ENCODE measurements at places on chromosomes 2 and 18.
A peak's percentile ranks its signal among the peaks of the same experiment; 100 is the strongest.

DNA sequence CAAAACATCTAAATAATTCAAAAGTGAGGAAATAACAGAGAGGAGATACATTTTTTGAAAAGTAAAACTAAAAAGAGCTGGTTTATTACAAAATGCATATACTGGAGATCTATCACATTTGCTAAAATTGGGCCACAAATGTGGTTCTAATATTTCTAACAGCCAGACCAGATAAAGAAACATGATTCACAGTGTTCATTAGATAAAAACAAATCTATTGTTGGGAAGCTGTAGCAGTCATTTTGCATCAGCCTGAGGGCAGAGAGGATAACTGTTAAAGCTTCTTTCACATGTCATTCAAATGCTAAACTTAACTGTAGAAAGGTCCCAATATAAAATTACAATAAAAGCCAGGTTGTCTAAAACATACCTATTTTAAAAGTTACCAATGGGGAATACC, 148.3 kb downstream of the GULP1 start:
- DNase-seq: no peak

- no peak for DNase-seq
Observed at GRCh38 chr2:16726147-16726546, 60.5 kb upstream of the CYRIA start.

DNA sequence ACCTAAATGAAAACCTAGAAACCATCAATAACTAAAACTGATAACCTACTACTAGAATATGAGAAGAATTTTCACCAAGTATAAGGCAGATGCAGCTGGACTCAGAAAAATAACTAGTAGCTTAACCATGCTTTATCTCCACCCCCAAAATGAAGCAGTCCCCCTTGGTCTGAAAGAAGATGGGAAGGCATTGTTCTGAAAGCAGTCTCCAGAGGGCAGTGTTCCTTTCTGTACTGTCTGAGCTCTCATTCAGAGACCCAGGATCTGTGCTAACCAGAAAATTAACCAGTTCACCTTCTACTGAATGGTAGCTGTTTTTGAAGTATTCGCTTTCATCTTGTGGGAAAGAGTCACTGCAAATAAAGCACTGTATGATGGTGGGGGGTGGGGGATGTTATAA, 273.0 kb downstream of the PDE11A start:
- peak; percentile 10 for DNase-seq

GRCh38 chr2:101431486-101431885, 43.4 kb downstream of the RFX8 start:
- DNase-seq: no peak

- peak; percentile 73 for DNase-seq
Observed at GRCh38 chr2:36433311-36434217, 78.0 kb downstream of the CRIM1 start.

DNA sequence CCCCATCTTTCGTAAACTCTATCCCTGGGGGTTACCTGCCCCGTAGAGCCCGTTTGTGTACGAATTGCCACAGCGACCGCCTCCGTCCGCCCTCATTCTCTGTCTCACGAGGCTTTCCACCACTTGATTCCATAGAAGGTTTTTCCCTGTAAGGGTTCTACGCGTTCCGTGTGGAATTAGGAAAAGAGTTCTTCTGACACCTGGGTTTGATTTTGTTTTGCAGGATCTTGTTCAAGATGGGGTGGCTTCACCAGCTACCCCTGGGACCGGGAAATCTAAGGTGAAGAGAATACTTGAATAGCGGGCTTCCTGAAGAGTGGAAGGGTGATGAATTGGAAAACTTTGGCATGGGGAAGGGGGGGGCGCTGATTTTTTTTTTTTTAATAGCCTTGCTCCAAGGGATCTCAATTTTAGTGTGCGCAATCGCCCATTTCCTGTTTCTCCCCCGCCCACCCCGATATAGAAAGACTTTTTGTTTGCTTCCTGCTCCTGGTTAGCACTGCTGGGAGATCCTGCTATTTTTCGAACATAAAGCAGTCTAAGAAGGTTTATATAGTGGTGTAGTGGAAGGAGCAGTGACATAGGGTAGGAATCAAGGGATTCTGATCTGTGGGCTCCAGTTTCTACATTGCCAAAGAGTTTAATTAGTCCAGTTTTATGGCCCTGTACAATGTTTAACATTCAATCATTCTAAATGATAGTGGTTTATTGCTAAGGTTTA, 564 bp downstream of the GCC2 start:
- peak; percentile 25 for DNase-seq

DNA sequence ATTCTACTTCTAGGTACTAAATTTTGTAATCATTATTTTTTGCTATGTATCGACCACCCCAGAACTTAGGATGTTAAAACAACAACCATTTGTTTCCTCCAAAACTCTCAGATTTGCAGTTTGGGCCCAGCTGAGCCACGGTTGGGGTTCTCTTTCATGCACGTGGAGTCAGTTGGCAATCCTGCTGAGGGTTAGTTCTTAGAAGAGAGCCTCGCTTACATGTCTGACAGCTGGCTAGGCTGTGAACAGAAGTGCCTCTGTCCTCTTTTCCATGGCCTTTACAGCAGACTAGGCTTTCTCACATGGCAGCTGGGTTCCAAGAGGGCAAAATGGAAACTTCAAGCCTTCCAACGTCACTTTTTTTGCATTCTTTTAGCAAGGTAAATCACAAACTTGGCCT, 9.3 kb upstream of the RGPD4 start:
- no peak for DNase-seq

DNA sequence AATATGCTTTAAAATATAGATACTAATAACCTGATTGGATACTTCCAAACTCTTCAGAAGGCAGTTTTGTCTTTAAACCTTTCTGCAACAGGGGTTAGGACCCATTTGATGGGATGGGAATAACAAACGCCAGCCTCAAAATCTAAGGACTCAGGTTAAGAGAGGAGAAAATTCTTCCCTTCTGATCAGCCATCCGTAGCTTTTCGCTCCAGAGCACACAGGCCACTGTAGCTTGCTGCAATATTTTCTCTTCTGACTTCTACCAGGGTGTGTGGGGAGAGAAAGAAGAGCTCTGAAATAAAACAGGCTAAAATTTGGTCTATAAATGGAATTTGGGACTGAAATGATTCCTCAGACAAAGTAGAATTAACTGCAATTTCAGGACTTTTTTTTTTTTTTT, 95.1 kb downstream of the ALPK2 start:
- no peak for DNase-seq

GRCh38 chr2:232438091-232438490, 17.9 kb upstream of the ALPI start:
- DNase-seq: no peak

DNA sequence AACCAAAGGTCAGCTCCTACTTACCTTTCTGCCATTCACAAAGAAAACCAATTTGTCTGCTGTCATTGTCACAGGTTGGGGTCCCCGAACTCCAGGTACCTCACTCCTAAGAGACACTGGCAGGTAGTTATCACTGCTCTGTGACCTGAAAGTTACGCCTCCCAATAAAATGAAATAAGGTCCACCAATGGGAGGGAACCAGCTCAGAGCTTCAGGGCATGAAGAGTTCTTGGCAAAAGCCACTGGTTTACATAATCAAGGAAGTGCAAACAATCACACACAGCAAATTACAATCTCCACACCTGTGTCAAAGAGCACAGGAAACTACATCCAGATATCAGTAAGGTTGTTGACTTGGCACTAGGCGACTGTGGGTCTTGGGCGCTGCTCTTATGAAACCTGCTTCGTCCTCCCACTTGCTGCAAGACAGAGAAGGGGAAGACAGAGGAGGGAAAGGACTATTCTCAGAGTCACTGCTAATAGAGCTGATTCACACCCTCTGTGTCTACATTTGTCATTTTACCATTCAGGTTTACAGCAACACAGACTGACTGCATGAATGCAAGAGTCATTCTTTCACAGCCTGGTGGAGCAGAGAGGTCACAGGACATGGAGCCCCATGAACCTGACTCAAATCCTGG, at the start of gene XDH:
Gene XDH (minus strand): TSS at position 142 of the 641 bp plus-strand sequence. CDS start 76 bp downstream, at position 66.
- DNase-seq: peak; percentile 28

- no peak for DNase-seq
Observed at GRCh38 chr2:216770717-216771116, 75.4 kb upstream of the IGFBP5 start.

GRCh38 chr18:75727456-75727855, 300.0 kb upstream of the SMIM21 start:
- peak; percentile 42 for DNase-seq

DNA sequence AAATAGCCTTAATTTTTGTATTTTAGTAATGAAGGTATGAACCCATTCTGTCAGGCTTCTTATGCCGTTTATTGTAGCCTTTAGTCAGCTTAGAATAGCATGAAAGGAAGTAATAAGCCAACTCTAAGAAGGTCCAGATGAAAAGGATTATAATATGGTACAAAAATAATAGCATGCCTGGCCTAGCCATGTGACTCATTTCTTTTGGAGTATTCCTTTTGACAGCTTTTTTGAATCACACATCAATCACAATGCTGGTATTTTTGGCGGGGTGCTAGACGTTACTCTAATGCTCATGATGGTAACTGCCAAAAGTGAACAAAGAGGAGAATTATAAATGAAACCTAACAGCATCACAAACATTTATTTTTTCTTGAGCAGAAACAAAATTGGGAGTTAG, 19.9 kb downstream of the FMNL2 start:
- DNase-seq: no peak

DNA sequence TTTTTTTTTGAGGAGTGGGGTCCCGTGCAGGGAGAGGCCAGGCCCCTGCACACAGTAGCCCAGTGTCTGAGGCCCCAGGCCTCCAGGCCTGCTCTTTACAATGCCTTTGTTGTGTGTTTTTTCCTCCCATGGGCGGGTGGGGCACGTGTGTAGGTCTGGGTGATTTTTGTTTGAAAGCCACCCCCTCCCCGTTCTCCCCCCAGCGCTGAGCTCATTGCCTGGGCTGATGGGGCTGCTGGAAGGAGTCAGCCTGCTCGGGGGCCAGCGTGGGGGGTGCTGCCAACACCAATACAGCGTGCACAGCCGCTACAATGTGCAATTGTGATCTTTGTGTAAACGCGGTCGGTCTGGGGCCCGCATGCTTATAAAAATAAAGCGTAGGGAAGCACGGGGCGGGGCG, 142.7 kb downstream of the DYSF start:
- no peak for DNase-seq

- DNase-seq: no peak
Observed at GRCh38 chr18:32621034-32621433, 150.4 kb upstream of the GAREM1 start.

DNA sequence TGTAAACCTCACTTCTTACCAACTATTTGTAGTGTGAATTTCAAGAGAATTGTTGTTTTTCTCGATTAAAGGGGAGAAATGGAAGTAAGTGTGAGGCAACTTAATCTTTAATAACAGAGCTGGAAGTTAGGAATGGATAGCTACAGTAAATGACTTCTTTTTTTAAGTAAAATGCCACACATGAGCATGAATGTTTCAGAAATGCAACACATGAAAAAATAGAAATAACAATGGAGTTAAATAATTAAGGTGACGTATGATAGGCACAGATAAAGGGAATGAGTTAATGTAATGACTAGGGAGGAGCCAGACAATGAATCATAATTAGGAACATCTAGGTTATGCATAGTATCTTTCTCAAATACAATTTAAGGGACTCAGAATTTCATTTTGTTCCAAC, 3.4 kb downstream of the REL start:
- no peak for DNase-seq

DNA sequence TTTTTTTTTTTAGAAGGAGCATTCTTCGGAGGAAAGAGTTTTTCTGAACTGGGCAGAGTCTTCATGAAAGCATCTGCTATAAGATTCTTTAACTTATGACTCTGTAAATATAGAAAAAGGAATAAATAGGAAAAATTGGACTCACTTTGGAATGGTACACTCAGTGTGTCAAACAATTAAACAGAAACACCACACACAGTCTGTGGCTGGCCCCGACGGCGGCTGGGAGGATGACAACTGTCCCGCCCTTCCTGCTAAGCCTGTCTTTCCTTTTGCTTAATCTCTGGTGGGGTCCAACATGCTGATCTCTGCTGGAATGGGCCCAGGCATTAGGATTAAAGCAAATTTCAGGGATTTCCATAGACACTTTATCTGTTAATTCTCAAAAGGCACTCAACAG, 12.5 kb upstream of the RAB31 start:
- DNase-seq: no peak

- DNase-seq: no peak
Observed at GRCh38 chr2:164887434-164888144, 46.0 kb upstream of the COBLL1 start.

DNA sequence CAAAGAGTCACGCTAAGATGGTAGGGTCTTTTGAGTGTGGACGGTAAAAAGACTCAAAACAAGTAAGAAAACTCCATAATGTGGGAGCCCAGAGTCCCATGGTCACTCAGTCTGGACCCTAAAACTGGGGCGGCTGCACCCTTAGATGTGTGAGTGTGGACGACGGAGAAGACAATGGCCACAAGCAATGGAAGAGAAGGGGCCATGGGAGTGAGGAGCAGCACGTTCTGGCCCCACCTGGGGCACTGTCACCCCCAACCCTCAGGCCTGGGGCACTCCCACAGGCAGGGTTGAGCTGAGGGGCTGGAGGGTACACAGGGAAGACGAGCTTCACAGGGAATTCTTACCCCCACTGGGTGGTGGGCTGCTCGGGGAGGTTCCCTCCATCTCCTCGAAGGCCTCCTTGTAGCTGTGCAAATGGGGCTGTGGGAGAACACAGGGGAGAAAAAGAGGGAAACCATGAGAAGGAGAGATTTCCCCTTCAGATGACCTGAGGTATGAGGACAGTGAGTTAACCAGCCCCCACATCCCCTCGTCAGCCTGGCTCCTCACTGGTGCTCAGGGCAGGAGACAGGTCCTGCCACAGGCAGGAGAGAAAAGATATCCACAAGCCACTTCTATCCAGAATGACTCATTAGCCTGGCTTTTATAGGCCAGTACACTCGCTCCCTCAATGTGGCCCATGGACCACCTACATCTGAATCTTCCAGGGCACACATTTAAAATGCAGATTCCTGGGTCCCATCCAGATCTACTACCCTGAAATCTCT, 167.9 kb downstream of the TNS1 start:
- DNase-seq: no peak

GRCh38 chr18:34911661-34912384, 129.4 kb upstream of the MAPRE2 start:
- DNase-seq: no peak

DNA sequence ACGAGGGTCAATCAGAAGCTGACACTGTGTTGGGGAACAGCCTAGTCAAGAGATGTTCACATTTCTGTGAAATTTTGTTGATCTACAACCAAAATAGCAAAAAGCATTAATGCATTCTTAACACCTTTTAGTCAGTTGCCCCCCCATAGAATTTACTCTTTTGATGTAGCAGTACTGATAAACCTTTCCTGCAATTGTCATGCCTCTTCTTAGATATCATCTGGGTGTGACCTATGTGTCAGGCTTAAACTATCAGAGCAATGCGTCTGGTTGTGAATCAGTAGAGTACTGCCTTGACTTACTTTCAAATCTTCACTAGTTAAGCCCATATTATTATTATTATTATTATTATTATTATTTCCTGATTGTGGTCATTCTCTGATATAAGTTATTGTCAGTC, 61.9 kb downstream of the GREB1L start:
- DNase-seq: no peak

DNA sequence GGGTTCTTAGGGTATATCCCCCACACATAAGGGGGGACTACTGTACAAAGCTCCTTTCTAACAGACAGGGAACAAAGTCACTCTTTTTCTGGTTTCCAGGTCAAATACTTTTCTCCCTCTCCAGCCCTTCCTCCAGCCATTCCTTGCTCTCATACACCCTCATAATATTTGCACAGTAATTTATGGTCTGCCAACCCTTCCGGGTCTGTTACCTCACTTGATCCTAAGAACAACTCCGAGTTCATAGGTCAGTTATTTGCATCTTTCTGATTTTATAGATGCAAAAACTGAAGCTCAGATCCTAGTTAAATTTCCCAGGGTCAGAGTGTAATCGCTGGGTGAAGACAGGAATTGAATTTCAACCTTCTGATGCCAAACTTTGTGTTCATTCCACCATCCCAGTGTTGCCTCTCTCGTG, 14.8 kb upstream of the MATN3 start:
- no peak for DNase-seq
